Activated CD4-positive, alpha-beta T cell treated with anti-CD3 and anti-CD28 coated beads for 24 hours (primary cell): ENCODE measurements at places on chromosomes 2 and 18.
A peak's percentile ranks its signal among the peaks of the same experiment; 100 is the strongest.

- DNase-seq = no peak
Measured at GRCh38 chr18:28602391-28602790, 425.5 kb upstream of the CDH2 start.

DNA sequence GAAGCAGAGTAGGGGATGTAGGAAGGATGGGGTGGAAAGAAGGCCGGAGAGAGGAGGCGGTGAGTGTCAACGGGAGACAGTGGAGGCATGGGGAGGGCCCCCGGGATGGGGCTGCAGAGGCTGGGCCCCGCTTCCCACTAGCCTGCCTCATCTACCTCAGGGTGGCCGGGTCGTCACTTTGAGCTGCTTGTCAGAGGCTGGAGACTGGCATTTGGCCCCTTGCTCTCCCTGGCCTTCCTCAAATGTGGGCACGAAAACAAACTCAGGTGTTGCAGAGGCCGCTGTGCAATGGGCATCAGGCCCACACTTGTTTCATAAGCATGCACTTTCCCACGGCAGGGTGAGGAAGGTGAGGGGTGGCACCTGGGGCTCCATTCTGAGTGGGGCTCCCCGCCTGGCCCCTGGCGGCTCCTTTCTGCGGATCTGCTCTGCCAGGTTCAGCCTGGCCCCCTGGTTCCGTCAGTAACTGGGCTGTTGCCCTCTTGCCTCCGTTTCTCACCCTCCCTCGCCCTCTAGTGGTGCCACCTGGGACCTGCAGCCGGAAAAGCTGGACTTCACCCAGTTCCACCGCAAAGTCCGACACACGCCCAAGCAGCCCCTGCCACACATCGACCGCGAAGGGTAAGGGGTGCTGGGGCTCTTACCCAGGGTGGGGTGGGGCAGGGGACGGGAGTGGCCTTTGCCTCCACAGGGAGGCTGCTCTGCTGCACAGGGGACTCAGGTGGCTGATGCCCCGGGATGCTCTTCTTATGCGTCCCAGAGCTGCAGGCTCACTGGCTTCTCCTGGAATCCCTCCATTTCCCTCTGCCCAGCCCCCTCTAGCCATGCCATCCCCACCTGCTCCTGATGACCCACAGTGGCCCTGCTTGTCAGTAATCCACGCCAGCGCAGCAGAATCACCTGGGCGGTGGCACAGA lies 125.4 kb downstream of the CTIF start:
- peak; percentile 49 for DNase-seq

- no peak for DNase-seq
Measured at GRCh38 chr2:147232225-147232669, 612.6 kb upstream of the ACVR2A start.

GRCh38 chr2:128371648-128372345 lies 53.1 kb upstream of the HS6ST1 start:
- DNase-seq = no peak

DNA sequence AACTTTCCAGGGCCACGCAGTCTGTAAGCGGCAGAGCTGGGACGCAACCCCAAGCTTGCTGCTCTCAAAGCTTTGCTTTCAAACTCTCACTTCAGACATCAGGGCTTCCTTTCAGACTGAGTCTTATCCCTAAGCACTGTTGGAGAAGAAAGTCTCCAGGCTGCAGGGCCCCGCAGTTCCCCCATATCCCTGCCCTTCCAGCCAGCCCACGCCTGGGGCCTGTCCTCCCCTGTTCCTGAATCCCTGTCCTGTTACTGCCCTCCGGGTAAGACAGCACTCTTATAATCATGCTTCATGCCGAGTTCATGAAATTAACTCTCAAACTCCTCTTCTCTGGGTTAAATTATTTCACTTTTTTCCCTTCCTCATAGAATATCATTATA lies 37.9 kb downstream of the HPCAL1 start:
- no peak for DNase-seq

GRCh38 chr2:232456296-232457120 lies 555 bp downstream of the ALPI start:
- no peak for DNase-seq

GRCh38 chr2:238997684-238998083 lies 149.8 kb downstream of the TWIST2 start:
- DNase-seq = no peak

- no peak for DNase-seq
Measured at GRCh38 chr18:54783139-54783538, 45.1 kb upstream of the RAB27B start.

GRCh38 chr2:143692162-143692561 lies 562.9 kb downstream of the ARHGAP15 start:
- DNase-seq = no peak

DNA sequence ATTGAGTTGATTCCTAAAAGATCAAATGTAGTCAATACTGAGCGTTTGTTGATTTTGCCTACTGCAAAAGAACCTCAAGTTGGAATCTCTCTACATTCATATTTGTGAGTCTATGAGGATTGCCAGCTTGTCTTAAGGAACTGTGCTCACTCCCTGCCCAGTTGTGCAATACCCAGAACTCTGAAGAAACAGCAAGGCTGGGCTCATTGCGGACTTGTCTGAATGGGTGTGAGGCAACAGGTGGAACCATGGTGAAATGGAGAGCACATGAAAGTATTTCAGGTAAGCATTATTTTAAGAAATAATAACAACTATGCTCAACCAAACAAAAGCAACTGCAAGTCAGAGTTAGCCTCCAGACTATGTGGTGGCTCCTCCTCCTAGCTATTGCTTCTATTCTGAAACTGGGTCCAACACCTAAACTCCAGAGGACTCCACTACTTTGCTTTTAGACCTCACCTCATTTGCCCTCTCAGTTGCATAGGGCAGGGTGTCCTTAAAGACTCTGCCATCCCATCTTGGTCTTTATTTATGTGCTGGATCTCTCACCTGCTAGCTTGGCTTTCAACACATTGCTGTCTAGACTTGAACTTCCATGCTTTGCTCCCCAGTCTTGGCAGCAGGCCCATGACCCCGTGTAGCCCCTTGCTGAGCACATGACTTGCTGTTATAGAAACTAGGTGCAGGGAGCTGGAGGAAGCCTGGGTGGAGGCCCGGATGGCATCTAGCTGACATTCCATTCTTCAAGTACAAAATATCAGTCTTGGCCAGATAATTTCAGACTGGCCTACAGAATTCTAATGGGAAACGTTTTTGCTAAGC lies 94.8 kb upstream of the ARL5A start:
- no peak for DNase-seq

DNA sequence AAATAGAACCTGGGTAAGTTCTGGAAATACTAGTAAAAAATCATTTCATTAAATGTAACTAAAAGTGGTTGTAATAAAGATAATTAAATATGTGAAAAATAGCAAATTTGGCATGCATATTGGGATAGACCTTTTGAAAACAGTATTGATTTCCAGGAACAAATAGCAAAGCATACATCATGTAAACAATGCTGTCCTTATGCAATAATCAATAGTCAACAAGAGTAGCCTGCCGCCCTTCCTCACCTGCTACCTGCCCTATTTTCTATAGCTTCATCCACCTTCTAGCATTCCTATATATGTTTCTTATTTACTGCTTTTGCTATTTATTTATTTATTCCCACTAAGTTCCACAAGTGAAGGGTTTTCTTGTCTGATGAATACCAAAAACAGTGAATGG lies 35.1 kb upstream of the KYNU start:
- DNase-seq = no peak

DNA sequence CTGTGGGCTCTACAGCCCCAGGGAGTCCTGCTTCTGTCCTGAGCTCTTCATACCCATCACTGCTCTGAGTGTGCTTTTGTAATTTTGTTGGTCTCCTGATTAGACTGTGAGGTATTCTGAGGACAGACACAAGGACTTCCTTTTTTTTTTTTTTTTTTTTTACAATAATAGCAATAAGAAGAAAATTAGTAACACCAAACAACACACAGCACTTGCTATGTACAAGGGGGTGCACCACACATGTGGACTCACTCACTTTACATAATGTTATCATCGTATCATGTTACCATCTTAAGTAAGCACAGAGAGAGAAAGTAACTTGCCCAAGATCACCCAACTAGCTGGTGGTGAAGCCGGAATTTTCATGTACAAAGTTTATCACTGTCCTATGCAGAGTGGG lies 34.6 kb downstream of the MBP start:
- DNase-seq = no peak

GRCh38 chr18:13309031-13309747 lies 90.6 kb downstream of the LDLRAD4 start:
- no peak for DNase-seq

GRCh38 chr2:133948610-133949290 lies 305.1 kb upstream of the MGAT5 start:
- DNase-seq = no peak

DNA sequence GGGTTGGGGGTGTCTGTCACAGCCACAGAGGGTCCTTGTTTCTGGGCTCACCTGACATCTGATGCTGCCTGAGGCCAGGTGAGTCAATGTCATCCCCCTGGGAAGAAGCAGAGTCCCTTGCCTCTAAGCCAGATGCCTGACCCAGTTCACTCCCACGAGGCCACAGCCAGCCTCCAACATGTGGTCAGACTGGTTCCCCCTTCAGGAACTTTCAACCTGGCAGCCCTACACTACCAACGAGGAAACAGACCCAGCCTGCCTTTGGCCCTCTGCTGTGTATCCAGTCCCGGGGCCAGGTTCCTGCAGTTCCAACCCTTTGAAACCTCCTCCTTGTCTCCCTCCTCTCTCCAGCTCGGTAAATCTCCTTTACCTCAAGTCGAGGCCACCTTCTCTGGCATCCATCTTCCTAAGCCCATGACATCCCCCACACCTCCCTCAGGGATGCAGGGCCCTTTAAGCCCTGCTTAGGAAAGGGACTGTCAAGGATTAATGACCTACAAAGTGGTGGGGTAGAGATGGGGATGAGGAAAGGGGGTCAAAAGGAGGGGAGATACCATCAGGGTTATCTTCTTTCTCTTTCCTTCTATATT lies 49.2 kb upstream of the SMAD2 start:
- no peak for DNase-seq

DNA sequence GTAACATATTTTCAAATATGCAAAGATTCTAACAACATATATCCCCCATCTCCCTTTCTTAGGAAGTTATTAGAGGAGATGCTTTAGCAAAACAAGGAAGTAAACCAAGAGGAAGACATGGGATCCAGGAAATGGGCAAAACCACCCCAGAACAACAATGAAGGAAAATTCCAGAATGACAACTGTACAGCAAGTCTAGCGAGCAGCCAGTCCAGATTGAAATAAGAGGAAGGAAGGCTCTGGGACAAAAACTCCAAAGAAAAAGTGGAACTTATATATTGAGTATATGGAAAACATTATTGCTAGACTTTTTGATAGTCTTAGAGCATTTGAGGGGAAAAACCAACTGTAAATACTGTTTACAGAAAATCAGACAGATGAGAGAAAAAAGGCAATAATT lies 2.9 kb upstream of the ARPC2 start:
- DNase-seq = no peak

- DNase-seq = no peak
Measured at GRCh38 chr2:219009294-219009693, 16.1 kb upstream of the CRYBA2 start.

DNA sequence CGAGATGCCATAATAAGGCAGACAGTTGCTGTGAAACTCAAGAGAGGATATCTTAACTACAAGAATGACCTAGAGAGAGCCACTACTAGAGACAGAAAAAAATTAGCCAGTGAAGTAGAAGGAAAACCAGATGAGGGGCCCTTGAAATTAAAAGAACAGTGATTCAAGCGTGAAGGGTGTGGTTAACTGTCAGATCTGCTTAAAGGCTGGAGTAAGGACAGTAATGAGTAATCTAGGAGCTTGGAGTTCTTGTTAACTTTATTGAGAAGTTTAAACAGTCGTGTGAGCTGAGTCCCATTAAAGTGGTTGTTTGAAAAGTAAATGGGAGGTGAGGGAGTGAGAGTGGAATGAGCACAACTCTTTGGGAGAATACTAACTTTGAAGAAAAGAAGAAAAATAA lies 21.3 kb downstream of the PIGN start:
- no peak for DNase-seq

DNA sequence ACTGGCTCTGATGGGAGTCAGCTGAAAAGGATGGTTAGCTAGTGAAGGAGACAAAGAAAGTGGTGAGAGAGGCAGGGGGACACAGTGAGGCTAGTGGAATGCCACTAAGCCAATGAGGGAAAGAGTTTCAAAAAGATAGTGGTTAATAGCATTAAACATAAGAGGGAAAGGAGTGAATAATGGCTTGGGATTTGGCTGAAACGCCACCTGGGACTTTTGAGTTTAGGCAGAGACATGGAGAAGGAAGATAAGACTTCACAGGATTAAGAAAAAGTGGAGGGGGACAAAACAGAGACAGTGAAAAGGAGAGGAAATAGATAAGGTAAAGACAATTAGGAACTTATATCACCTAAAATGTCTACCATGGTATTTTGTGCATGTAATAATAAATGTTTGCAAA lies 6.9 kb downstream of the CD28 start:
- DNase-seq = no peak

DNA sequence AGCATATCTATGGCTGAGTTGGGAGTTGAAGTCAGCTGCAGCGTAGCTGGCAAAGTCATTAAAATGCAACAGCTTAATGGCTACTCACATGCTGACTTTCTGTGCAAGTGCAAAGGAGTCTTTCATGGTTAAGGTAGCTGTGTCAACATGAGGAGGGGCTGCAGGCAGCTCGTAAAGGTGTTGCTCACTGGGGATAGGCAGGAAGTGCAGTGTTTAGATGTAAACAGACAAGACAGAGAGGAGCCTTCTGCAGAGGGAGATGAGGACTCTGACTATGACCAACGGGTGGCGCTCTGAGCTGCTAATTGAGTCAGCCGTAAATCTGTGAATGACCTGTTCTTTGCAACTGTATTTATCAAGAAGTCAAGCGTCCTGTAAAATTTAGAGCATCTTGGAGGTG lies 22.3 kb upstream of the CAVIN2 start:
- no peak for DNase-seq

GRCh38 chr2:144516411-144516980 lies 3.4 kb downstream of the ZEB2 start:
- DNase-seq = no peak

- no peak for DNase-seq
Measured at GRCh38 chr2:47006374-47007222, 91.0 kb upstream of the MCFD2 start.

GRCh38 chr18:33745871-33746545 lies 168.0 kb downstream of the ASXL3 start:
- DNase-seq = no peak

DNA sequence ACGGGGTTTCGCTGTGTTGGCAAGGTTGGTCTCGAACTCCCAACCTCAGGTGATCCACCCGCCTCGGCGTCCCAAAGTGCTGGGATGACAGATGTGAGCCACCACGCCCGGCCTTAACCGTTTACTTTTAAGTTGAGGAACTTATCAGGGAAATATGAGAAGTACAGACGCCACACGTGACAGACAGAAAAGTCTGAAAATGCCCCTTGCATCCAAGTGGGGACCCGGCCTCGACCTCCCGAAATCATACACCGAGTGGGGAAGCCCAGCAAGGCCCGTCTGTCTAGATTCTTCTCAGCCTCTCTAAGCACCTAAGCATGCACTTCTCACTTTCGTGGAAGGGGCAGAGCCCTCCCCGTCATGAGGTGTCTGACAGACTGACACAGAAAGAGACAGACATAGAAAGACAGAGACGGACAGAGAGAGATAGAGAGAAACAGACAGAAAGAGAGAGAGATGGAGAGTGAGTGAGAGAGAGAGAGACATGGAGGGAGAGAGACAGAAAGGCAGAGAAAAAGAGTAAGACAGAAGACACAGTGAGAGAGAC lies 107.3 kb upstream of the ANKRD30BL start:
- no peak for DNase-seq

- DNase-seq = no peak
Measured at GRCh38 chr18:7890075-7890474, 323.0 kb downstream of the PTPRM start.
